ENCODE measurements at places on chromosomes 3 and 15.

- DNase-seq = no peak
Measured at GRCh38 chr3:82423268-82424030, 662.0 kb upstream of the GBE1 start.

DNA sequence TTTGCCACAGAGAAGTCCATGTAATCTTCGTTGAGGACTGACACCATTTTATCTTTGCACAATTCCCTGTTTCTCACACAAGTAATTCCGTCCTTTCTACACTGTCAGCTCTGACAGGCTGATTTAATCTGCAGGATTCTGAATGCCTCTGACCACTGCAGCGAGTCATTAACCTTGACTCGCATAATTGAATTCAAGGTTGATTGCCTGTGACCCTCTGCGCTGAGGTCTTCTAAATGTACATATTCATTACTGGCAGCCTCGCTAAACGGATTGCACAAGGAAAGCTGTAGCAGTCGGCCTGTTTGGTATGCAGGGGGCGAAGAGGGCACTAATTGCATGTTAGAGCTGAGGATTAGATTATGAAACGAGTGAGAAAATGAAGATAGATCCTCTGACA, 147.8 kb downstream of the SHOX2 start:
- no peak for DNase-seq

GRCh38 chr15:58736018-58736643, 13.4 kb downstream of the ADAM10 start:
- DNase-seq = no peak

- DNase-seq = no peak
Measured at GRCh38 chr3:24502690-24503089, 8.0 kb upstream of the THRB start.

- no peak for DNase-seq
Measured at GRCh38 chr3:2889736-2890135, 220.4 kb downstream of the IL5RA start.

DNA sequence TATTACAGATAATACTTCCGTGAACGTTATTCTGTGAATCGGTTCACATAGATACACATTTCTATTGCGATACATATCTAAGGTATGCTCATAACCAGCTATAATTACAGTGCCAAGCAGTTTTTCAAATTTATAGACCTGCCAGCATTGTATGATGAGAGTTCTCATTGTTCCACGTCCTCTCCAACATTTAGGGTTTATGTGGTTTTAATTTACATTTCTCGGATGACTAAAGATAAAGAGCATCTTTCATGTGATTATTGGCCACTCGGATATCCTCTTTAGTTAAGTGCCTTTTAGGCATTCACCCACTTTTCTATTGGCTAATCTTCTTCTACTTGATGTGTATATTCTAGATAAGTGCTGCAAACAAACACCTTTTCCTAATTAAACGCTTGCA, 134.7 kb upstream of the CCDC54 start:
- DNase-seq = no peak

DNA sequence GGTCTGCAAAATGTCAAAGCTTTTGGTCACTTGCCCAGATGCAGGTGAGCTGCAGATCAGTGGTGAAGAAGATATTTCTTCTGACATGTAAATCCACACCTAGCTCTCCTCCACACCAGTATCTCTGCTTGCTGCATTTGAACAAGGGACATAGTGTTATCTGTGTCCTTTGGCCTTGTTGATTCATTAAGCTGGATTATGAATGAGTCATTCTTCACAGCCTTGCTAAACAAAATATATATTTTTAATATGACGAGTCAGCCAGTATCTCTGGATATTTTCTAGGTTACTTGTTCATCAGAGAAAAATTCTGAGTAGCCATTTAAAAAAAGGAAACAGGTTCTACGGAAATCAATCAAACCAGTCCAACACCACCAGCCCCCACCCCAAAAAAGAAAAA, 190.6 kb upstream of the ADAMTS9 start:
- no peak for DNase-seq

GRCh38 chr3:53380306-53380705, 33.0 kb upstream of the DCP1A start:
- DNase-seq = no peak

DNA sequence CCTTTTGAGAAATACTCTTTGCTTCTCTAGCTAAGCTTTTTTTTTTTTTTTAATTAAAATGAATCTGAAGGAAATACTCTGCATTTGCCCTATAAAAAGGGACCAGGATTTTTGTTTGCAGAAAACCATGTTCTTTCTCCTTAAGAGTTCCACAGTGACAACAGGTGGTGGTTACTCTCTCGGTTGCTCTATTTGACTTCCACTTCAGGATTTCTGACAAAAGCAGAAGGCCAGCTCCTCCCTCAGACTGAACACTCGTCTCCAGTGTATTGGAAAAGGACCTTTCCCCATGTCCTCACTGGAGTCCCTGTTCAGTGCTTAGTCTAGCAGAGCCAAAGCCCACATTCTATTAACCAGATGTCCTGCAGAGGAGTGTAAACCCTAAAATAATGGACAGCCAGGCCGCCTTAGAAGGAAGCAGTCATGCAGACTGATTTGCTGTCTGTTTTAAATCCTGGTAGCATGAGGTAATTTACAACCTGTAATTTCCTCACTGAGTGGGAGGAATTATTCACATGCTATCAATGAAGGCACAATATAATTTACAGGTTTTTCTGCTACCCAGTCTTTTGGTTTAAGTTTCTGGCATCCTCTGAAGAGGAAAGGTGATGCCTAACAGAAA, 599.3 kb downstream of the PYDC2 start:
- no peak for DNase-seq

DNA sequence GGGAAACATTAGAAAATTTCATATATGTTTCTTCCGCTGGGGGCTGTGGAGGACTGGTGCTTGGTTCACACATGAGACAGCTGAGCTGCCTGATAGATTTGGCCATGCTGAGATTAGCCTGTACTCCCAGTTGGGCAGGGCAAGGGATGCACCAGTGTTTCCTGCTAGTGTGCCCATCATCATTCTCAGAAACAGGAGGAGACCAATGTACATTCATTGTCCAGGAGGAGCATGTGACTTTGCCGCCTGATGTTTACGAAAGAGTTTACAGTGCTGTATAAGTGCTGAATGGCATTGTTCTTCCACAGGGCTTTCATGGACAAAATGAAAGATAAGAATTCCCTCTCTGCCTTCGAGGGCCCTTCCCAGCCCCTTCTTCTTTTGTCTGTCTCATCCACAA, 311.1 kb upstream of the THBS1 start:
- no peak for DNase-seq

DNA sequence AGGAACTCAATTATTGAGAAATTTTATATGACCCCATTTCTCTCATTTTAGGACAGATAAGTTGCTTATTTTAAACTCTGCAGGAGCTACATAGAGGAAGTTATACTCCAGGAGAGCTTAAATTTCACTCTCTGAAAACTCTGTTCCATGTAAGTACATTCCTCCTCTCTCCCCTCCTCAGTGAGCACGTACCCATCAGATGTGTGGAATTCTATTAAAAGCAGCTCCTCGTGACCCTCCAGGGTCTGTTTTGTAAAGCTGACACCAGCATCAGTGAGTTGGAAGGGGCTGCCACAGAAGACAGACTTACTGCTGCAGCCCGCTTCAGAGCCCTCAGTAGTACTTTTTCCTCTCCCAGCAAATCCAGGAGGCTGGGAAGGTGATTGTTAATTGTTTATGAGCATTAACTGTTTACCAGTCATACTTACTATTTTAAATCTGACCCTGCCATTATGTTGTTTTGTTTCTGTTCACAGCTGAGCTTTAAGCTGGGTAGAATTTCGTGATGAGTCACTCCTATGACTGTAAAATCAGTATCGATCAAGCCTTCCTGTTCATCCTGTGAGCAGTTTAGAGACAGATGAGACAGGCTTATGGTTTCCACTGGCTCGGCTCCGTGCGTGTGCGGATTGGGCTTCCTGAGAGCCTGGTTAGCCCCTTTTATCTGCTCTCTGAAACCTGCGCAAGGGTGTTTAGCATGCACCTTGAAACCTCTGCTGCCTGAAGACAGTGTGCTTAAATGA, 20.4 kb downstream of the IGF1R start:
- peak; percentile 19 for DNase-seq

DNA sequence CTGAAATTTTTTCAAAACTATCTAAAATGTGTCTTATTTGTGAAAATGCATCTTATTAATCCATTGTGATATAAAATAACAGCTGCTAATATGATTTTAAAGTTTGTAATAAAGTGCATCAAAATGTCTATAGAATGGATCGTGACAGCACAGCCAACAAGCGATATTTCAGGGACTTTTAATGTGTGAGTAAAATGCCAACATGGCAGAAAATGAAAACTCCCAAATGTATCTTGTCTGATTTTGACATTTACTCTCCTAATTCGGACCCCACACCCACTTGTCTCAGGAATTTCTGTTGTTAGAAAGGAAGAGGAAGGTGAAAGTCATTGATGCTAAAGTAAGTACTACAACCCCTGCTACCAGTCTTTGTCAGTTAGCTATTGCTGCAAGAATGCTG, 273.9 kb downstream of the SATB1 start:
- no peak for DNase-seq

DNA sequence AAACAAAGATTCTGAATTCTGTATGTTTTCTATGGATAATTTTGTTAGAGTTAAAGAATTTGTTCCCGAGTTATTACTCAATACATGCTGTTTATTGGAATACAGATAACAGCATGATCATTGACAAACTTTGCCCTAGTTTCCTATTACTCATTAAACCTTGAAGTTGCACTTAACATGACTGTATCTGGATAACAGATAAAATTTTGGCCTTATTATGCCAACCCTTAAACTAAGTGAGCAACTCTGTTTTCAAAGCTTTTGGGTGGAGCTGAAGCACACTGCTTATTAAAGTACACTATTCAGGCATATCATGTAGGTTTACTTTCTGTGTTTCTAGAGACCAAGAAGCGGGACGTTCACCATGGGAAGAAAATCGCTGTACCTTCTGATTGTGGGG, at the start of gene AADAC:
Gene AADAC, plus strand, starts transcription at position 318 of the 400 bp plus-strand sequence. Its CDS starts 47 bp downstream, at position 365.
- no peak for DNase-seq

DNA sequence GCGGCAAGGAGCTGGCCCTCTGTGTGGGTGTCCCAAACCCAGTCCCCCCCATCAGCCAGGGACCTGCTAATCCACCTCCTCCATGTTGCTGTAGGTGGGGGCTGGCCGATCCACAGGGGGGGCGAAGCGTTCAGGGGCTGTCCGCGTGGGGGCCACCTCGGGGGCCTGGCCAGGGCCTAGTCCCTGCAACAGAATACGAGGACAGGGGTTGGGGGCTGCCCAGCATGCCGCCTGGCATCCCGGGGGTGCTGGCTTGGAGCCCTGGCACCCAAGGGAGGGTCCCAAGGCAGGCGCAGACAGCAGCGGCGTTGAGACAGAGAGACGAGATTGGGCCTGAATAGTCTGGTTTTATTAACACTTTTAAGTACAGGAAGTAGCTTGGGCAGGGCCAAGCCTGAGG, 3.8 kb upstream of the QARS1 start:
- no peak for DNase-seq

DNA sequence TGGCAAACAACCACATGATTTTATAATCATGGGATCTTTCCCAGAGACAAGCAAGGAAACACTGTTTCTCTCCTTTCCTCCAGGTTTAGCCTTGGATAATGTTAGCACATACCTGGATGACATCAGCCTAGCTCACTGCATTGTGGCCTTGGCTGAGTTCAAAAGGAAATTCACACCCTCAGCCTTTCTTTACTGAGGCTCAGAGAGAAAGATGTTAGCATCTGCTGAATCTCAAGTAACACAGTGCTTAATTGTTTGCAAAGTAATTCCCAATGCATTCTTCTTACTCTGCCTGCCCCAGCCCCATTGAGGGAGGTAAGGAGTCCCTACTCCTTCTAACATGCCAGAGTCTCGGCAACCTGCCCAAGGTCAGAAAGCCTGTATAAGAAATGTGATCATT, 432.2 kb upstream of the LMCD1 start:
- no peak for DNase-seq

DNA sequence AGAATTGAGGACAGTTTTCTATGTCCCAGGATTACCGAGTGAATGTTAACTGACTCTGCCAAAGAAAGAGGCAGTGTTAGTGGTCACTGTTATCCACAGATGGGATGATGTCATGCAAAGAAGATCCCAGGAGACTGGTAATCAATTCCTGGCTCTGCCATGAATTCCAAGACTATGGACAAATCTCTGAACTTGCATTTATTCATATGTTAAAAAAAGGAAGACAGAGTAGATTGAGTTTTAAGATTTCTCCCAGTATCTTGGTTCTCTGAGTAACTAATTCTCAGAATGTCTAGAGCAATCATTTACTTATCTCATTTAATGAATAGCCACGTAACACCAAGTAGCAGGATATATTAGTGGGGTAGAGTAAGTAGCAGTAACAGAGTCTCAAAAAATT, 11.5 kb upstream of the MAP3K13 start:
- no peak for DNase-seq

GRCh38 chr3:171255236-171255806, 204.9 kb downstream of the TNIK start:
- DNase-seq = peak; percentile 46

DNA sequence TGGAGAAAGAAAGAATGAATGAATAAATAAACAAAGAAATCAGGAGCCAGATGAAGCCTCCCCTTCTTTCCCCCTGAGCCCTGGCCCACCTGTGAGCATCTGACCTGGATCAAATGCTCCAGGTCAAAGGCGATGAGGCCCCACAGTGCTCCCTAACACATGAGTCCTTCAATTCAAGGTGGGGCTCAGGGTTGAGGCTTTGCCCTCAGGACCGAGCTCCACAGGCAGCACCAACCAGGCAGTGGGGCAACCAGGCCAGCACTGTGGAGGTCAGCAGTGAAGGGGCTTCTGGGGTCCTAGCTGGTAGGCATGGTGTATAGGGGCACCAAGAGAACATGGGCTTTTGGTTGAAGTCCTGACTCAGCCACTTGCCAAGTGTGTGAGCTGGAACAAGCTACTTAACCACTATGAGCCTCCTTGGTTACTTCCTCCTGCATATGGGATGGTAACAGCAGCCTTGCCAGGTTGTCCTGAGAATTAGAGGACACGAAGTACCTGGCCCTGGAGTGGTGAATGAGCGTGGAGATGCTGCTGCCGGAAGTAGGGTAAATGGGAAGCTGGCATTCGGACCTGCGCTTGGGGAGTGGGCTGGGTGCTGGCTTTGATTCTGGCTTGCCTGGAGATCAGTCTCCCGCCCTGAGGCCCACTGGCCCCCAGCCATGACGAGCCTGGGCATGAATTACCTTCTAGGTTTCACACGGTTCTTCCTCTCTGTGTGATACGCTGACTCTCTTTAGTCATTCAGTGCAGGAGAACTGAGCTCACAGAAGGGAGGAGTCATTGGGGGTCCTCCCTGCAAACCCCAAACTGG, 10.0 kb upstream of the PAQR5 start:
- DNase-seq = no peak

DNA sequence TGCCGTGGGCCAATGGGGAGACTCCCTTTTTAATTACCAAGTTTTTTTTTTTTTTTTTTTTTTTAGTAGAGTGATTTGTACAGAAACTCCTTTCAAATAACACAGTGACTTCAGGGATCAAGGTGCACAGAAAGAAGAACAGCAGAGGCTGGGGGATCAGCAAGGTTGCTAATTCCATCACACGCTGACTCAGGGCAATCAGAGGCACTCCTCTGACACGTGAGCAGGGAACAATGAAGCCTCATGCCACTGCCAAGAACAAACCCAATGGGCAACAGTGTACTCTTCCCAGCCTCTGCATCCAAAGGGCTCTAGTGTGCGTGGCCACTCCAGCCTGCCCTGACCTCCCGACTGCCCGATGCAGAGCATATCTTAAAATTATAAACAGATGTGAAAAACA, 186.7 kb upstream of the WNT5A start:
- DNase-seq = no peak
